ENCODE measurements at places on chromosomes 2 and 18.

DNA sequence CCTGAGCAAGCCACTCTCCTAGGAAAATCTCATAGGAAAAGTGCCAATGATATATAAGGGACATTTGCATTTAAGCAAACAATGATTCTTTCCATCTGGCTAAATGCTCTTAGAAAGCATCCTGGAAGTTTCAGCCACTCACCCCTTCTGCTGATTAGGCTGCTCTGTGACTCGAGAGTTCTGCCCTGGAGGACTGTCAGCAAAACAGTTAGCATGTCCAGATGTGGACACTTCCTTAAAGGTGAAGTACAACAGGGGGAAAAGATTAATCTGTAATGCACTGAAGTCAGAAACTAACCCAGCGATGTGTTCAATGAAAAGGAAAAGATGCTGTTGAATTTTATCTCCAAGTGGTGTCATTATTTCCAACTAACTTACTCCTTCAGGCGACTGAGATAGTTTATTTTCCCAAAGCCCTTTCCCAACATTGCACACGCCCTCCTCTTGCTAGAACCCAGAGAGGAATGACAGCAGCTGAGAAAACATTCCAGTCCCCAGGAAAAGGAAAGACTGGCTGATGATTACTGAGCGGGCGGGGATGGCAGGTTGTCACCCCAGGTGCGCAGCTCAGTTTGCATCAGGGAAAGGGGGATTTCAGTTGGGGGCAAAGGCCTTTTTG, 214.0 kb downstream of the SS18 start:
- no peak for DNase-seq

DNA sequence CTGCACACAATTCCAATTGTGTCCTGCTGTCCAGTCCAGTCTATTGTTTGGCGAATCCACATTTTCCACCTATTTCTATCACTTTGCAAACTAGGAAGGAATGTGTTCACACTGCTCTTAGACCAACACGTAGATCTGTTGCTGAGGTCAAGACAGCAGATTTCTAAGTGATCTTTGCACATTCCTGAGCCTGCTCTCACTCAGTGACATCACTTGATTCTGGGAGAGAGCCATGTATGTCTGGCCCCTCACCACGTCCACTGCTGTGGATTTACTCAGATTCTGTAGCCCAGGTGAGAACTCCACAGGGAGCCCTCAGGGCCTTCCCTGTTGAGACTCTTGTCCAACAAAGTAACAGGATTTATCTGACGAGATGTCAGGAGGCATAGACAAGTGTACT, 317.2 kb downstream of the TSN start:
- no peak for DNase-seq

DNA sequence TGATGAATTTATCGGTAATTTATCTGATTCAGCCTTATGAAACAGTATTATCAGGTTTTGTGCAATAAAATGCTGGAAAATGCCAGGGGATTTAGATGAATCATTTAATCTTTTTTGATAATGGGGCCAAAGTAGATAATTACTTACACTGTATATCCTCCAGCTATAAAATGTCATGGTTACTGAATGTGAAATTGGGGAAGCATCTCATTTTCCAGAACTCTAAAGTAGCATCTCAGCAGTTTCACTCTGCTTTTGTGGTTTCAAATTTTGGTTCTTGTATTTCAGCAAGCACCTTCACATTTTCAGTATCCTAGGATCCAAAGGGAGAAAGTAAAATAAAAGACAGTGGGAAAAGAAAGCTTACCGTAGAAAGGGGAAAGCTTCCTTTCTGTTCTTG, 12.8 kb downstream of the ANKRD62 start:
- no peak for DNase-seq

DNA sequence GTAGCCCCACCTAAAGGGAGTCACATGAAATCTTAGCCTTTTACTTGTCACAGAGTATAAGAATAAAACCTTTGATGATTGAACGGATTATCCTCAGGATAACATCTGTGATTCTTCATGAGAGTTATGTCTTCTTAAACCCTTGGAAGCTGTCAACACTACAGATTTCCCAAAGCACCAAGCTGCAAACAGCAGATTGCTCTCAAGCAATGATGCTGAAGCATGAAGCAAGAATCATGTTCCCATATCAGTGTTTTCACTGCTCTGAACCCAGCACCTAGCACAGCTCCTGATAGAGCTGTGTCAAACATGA, 47.6 kb upstream of the CELF4 start:
- no peak for DNase-seq

GRCh38 chr2:3965953-3966352, 262.6 kb downstream of the DCDC2C start:
- DNase-seq: no peak

GRCh38 chr2:45739796-45740485, 88.5 kb downstream of the PRKCE start:
- DNase-seq: no peak

Measured in activated CD8-positive, alpha-beta memory T cell treated with anti-CD3 and anti-CD28 coated beads for 1 hour (primary cell).